ENCODE measurements at places on chromosomes 7 and 10. TPM values are rescaled to one million over a fixed set of nuclear protein-coding genes. Genes with fewer than 3 reads are reported as not detected.

GHRHR gene
- not detected for total RNA-seq

MEOX2 gene
- total RNA-seq, result not detected

GRB10 gene
- 46.7 TPM for total RNA-seq

NUTM2E gene
- not detected for total RNA-seq

GPAM gene
- 5.5 TPM for total RNA-seq

GIMAP8 gene
- not detected for total RNA-seq

MACC1 gene
- total RNA-seq, result 33.2 TPM

OR2A5 gene
- not detected for total RNA-seq

CALML3 gene
- not detected for total RNA-seq

PAPOLB gene
- total RNA-seq, result not detected

TAS2R5 gene
- 0.35 TPM for total RNA-seq

ACSL5 gene
- 3.3 TPM for total RNA-seq

ELFN1 gene
- 0.23 TPM for total RNA-seq

GPR146 gene
- not detected for total RNA-seq

TFEC gene
- not detected for total RNA-seq

ANXA8L1 gene
- total RNA-seq, result 3.3 TPM

CPN1 gene
- not detected for total RNA-seq

SORCS1 gene
- total RNA-seq, result not detected

RPEL1 gene
- total RNA-seq, result 0.07 TPM

CPA5 gene
- total RNA-seq, result not detected

COL28A1 gene
- total RNA-seq, result 0.40 TPM

MYO1G gene
- total RNA-seq, result under 0.01 TPM

LIPK gene
- total RNA-seq, result not detected

PLAC9 gene
- not detected for total RNA-seq

STK17A gene
- total RNA-seq, result 30.7 TPM

PLPP4 gene
- total RNA-seq, result 3.9 TPM

NAT16 gene
- total RNA-seq, result 0.12 TPM

TMEM229A gene
- total RNA-seq, result not detected

TYW1 gene
- 15.8 TPM for total RNA-seq

CALML5 gene
- total RNA-seq, result not detected

CASTOR2 gene
- total RNA-seq, result 18.4 TPM

HOXA2 gene
- 2.0 TPM for total RNA-seq

LRGUK gene
- 0.06 TPM for total RNA-seq

NPC1L1 gene
- total RNA-seq, result 0.23 TPM

PLEKHA1 gene
- 84.6 TPM for total RNA-seq

SUN3 gene
- total RNA-seq, result not detected

SPDYE16 gene
- total RNA-seq, result not detected

CDHR1 gene
- total RNA-seq, result 1.1 TPM
